ENCODE measurements at places on chromosomes 7 and 10.

GRCh38 chr7:91846436-91846835 is 34.1 kb downstream of the MTERF1 start:
- no peak for DNase-seq

DNA sequence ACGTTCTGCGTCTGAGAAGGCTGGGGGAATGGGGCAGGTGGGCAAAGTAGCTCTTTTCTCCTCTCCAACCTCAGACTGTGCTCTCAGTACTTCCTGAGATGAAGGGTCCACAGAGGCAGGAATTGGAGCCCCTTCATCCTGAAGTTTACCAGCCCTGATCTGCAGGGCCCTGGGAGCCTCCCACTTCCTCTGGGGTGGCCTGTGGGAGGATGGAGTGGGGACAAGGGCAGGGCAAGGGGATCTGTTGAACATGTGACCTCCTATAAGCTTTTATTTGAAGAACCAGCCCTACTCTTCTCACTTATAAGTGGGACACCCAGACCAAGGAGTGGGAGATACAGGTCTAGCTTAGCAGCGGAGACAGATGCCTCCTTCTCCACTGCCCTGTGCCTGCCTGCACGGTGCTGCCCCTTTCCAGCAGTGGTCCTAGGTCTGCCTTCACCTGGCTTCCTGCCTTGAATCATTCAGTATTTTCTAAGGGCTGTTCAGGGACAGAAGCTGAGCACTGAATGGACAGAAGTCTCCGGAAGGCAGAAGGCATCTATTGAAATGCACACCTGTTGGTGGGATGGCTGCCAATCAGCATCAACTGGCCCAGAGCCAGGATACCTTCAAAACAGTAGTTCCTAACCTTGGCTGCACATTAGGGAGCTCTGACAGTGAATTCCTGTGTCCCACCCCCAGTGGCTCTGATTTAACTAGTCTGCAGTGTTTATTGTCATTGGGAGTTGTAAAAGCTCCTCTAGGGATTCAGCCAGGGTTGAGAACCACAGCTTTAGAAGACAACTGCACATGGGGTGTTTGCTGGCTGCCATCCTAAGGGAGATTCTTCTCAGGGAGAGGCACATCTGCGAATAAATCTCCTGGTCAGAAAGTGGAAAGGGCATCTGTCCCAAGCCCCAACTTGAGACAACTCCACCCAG is 2.7 kb upstream of the ARHGAP22 start:
- DNase-seq, result no peak

DNA sequence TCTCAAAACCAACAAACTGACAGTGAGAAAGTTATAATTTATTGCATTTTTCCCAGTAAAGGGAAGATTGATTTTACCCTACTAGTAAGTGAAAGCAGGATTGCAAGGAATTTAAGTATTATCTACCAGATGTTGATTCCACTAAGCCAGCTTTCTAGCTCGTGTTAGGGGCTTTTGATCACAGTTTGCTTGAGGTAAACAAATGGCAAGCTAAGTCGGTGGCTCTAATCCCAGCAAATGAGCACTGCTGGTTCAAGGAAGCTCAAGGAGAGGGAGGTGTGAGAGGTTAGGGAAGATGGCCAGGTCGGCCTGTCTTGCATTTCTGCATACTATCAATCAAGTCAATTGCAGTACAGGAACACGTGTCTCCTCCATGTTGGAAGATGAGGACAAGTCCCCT is 448.7 kb upstream of the POM121L12 start:
- no peak for DNase-seq

- DNase-seq, result no peak
Observed at GRCh38 chr7:90563286-90563685, 32.8 kb upstream of the CDK14 start.

DNA sequence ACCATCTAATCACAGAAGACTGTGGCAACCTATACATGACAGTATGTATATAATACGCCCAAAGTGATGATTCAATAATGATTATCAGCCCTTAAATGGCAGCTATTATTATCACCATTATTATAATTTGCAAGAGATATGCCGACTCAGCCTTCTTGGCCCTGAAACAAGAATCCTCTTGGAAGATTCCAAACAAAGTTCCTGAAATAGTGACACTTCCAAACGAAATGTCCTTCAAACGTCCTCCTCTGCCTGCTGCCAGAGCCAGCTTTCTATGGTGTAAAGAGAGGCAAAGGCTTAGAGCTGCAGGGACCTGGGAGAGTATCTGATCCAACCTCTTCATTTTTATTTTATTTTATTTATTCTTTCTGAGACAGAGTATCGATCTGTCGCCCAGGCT is 36.0 kb downstream of the NRAP start:
- no peak for DNase-seq

DNA sequence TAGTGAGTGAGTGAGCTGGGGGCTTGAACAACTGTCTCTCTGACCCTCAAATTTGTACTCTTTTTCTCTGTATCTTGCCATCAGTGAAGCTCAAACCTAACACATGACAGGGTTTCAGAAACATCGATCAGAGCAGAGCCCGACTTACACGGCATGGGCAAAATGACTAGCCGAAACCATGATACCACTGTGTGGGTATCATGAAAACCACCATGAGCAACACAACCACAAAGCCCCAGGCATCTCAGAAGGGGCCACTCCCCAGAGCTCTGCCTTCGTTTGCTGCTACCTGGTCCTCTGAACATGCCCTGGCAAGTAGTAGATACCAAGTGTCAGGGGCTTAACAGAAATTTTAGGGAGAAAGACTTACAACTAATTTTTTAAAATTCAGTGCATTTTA is 308.5 kb downstream of the WDR11 start:
- DNase-seq, result no peak

DNA sequence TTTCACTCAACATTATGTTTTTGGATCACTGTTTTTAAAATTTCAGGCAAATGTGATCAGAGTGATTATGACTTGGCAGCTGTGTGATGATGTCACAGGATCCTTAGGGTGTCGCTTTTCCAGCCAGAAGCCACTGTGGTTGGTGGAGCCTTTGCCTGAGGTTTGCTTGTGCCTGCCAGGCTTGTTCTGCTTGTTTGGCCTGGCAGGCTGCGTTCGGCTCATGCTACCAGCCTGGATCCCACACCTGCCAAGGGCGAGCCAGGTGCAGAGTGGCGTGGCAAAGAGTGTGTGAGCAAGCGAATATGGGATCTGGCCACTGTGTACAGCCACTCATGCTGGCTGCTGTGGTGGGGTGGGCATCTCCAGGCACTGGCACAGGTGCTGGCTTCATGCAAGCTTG is 55.7 kb downstream of the ADK start:
- DNase-seq, result no peak

DNA sequence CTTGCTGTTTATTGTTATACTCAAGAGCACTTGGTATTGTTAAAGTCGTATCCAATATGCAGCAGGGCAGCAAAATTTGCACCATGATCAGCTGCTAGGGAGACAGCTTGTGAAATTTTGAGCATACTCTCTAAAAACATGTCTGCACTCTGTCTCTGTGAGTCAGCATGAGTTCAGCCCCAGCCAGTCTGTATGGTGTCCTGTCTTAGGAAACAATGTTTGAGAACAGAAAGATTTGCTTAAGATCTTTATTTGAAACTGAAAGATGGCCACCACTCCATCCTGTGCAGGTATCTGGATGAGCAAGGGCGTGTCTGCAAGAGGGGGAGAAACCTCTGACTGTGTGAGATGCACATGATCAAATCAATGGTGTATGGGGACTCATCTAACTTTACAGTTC is 97.1 kb downstream of the GNAI1 start:
- no peak for DNase-seq

GRCh38 chr10:109886781-109887140 is 36.5 kb downstream of the XPNPEP1 start:
- DNase-seq, result no peak

- no peak for DNase-seq
Observed at GRCh38 chr7:2175091-2175490, 57.7 kb downstream of the MAD1L1 start.

GRCh38 chr10:84158550-84158949 is 15.1 kb upstream of the GPR15LG start:
- DNase-seq, result no peak

DNA sequence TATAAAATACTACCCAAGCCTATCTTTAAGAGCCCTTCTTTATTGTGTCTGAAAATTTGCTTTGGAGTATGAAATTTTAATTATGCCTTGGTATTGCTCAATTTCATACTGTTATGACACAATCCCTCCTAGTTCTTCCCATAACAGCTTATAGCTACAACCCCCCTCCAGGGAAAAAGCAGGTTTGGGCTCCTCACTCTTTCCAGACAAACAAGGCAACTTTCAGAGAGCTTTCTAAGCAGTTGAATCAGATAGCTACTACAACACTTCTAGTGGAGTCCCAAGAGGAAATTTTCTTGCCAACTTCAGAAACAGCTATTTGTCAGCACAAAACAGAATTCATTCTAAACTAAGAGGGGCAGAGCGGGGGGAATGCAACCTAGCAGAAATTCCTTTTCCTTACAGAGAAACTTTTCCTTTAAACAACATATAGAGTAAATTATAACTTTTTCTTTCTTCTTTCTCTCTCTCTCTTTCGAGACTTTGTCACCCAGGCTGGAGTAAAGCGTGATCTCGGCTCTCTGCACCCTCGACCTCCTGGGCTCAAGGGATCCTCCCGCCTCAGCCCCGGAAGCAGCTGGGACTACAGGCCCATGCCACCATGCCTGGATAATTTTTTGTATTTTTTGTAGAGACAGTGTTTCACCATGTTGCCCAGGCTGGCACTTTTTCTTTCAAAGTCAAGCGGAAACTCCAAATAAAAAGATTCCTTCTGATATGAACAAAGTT is 26.0 kb upstream of the JMJD1C start:
- DNase-seq, result no peak

GRCh38 chr10:103895411-103896186 is 22.4 kb downstream of the STN1 start:
- no peak for DNase-seq

Data from CD4-positive, alpha-beta T cell treated with Interleukin-6 at 100 ng/mL for 8 hours (primary cell).